HT1080 (cell line): ENCODE measurements at places on chromosomes 11 and 22.

GRCh38 chr11:76086743-76087635 is 119.3 kb downstream of the WNT11 start:
- no peak for DNase-seq

DNA sequence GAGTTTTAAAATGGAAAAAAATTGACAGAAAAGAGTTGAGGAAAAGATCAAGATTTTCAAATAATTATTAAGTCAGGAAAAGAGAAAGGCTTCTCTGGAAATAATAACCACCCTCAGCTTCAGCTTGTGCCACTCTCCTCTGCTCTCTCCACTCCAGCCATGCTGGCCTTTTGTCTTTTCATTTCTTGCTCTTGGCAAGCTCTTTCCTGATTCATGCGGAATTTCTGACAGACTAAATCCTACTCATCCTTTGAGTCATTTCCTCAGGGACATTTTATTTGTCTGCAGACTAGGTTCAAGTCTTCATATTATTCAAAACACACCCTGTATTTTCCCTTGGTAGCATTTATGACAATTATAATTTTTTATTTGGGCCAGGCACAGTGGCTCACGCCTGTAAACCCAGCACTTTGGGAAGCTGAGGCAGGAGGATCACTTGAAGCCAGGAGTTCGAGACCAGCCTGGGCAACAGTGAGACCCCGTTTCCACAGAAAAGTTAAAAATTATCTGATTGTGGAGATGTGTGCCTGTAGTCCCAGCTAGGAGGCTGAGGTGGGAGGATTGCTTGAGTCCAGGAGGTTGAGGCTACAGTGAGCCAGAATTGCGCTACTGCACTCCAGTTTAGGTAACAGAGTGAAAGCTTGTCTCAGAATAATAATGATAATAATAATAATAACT is 7.8 kb upstream of the P4HA3 start:
- DNase-seq = peak; percentile 93

GRCh38 chr11:78100676-78101472 is 21.2 kb upstream of the NDUFC2 start:
- no peak for DNase-seq

GRCh38 chr22:27603800-27604144 is 197.8 kb downstream of the MN1 start:
- no peak for DNase-seq

DNA sequence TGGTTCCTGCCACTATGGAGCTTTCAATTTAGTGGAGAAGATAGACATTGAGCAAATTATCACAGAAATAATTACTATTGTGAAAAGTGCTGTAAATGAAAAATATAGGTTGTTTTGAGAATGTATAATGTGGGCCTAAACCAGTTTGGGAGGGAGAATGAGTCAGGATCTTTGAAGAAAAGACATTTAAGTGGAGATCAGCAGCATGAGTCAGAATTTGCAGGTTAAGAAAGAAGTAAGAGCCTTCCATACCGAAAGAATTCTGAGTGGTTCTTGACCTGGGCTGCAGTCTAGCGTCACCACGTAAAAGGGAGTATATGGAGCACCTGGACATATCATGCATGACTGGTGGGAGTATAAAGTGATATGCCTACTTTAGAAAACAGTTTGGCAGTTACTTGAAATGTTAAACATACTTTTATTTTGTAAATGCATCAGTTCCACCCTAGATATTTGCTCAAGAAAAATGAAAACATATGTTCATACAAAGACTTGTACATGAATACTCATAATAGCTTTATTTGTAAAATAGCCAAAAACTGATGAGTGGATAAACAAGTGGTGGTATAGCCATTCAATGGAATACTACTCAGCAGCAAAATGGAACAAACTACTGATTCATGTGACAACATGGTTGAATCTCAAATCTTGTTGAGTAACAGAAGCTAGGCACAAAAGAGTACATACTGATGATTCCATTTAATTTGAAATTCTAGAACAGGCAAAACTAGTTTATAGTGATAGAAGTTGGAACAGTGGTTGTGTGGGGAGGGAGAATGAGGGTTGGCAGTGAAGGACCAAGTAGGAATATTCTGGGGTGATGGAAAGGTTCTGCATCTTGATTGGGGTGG is 99.2 kb downstream of the STIM1 start:
- DNase-seq = peak; percentile 72

DNA sequence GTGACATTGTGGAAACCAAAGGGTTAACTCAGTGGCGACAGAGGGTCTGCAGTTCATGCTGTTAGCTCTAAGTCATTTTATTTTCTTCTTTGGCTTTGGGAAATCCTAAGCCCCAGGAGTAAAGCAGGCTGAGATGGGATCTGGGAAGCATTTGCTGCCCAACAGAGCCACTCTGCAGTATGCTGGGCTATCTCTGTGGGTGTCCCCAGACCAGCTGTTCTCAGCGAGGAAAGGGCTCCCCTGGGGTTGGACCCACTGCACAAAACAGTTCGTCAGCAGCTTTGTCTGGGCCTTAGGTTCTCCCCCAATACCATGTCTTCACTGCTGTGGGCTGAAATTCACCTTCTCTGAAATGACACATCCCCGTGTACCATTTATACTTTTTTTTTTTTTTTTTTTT is 34.0 kb downstream of the KREMEN1 start:
- DNase-seq = no peak

GRCh38 chr11:128468111-128468510 is 119.2 kb downstream of the ETS1 start:
- DNase-seq = no peak

GRCh38 chr11:116610190-116610589 is 162.6 kb downstream of the BUD13 start:
- no peak for DNase-seq

DNA sequence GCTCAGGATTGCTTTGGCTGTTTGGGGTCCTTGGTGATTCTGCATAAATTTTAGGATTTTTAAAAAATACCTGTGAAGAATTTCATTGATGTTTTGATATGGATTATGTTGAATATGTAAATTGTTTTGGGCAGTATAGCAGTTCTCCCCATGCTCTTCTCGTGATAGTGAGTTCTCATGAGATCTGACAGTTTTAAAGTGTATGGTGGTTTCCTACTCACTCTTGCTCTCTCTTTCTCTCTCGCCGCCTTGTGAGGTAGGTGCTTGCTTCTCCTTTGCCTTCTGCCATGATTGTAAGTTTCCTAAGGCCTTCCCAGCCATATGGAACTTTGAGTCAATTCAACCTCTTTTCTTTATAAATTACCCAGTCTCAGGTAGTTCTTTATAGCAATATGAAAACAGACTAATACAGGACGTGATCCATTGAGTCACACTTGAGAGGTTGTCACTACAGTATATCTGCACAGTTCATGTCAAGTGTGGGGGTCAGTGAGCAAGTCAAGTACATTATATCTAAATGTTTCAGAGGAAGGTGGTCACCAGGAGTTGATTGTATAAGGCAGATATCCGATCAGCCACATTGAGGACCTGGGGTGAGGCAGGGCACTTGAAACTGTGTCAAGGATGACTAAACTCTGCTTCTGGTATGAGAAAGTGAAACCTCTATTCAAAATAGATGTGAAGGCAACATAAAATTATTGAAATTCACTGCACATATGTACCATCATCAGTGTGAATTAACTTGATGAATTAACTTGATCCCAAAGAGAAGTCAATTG is 70.7 kb upstream of the CCDC179 start:
- DNase-seq = no peak

DNA sequence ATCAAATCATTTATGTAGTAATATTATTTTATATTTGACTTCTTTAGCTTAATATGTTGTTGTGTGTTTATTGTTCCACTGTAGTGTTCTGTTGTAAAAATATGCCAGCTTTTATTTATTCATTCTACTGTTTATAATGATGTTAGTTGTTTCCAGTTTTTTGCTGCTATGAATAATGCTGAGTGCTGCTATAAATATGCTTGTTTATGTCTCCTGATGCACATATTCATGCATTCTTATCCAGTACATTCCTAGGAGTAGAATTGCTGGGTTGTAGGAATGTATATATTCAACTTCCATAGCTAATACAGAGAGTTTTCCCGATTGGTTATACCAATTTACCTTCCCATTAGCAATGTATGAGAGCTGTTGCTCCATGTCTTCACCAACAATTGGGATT is 33.5 kb upstream of the RAB30 start:
- DNase-seq = no peak

DNA sequence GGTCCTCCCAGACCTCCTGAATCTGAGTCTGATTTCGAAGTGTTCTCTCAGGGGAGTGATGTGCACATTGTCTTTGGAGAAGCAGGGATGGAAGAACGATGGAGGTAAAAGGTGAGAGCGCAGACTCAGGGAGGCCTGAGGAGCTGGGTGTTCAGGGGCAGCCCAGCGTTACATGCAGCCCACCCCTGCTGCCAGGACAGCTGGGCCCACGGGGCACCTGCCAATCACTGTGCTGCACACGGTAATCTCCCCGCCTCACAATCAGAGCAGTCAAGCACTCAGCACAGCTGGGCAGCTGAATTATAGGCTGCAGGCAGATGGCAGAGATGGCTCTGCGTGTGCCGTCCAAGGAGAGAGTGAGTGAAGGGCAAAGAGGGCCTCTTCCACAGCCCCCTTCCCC is 17.9 kb upstream of the HTR3A start:
- DNase-seq = no peak

- DNase-seq = no peak
These were observed 549.3 kb upstream of the CCDC90B start for GRCh38 chr11:83835423-83835822.

DNA sequence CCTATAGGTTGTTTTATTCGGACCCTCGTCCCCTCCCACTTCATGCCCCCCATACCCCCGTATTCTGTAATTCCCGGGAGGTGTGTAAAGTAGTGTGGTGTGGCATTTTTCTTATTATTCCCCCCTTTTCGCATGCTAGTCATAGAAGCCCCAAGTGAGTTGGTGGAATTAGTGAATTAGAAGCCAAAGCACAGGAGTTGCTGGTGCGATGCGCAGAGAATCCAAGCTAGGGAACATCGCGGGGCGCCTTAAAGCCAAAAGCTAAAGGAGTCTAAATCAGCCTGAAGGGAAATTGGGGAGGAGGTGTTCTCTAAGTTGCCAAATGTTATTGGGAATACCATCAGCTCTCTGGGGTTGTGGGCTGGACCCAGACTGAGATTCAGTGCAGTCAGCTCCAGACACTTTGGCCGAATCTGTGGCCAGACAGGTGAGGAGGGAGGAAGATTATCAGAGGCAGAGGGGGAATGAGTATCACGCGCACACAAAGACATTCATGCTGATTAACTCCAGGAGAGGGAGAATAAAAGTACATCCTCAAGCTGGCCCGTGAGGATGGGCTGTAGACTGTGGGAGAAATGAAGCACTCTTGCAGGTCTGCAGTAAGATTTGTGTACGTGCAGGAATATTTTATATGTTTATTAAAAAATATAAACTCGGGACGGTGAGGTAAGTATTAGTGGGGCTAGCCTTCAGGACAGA is 102.8 kb upstream of the HSD17B12 start:
- DNase-seq = no peak

GRCh38 chr11:103942646-103943045 is 93.8 kb upstream of the DDI1 start:
- DNase-seq = no peak

GRCh38 chr22:24486501-24486921 is 8.6 kb upstream of the UPB1 start:
- peak; percentile 93 for DNase-seq

DNA sequence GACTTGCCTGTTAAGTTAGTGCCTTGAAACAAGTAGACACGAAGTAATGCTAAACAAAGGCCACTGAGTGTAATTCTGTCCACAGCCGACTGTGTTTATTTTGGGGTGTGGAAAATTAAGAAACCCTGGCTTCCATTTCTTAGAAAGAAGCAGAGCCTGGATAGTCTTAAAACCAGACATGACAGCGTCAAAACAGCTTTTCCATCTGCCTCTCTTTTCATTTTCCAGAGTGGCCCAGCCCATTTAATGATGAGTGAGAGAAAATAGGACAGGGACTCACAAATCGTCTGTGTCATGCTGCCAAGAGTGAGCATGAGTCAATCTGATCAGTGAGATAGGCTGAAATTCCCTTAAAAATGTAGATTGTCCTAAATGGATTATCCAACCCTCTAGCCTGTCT is 485.9 kb downstream of the JRKL start:
- no peak for DNase-seq

DNA sequence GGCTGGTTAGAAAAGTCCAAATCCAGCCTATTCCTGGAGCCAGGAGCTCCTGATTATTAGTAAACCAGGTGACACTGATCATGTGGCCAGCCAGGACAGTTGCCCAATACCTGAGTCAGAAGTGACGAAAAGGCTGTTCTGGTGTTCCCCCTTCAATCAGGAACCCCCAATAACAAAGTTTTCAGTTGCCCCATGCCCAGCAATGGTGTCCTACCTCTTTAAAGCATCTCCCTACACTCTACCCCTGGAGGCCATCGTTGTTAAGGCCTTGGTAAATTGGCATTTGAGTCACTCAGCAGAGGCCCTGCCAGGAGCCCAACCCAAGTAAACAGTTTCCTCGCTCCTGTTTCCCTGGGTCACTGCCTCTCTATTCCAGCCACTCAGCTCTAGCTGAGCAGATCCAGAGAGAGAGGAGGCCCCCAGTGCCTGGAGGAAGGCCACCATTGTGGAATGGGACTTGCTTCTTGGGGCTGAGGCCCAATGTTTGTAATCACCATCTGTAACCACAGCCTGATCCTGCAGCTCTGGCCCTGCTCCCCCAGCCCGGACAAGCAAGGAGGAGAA is 25.0 kb downstream of the ARHGAP1 start:
- DNase-seq = peak; percentile 37

GRCh38 chr11:60821827-60822599 is 19.9 kb upstream of the CCDC86 start:
- DNase-seq = no peak

GRCh38 chr22:43202326-43202725 is 15.4 kb upstream of the TTLL12 start:
- DNase-seq = no peak

GRCh38 chr22:19620742-19621371 is 93.4 kb upstream of the SEPTIN5 start:
- no peak for DNase-seq

- DNase-seq = peak; percentile 13
These were observed 86.6 kb downstream of the RTL6 start for GRCh38 chr22:44411226-44412135.

DNA sequence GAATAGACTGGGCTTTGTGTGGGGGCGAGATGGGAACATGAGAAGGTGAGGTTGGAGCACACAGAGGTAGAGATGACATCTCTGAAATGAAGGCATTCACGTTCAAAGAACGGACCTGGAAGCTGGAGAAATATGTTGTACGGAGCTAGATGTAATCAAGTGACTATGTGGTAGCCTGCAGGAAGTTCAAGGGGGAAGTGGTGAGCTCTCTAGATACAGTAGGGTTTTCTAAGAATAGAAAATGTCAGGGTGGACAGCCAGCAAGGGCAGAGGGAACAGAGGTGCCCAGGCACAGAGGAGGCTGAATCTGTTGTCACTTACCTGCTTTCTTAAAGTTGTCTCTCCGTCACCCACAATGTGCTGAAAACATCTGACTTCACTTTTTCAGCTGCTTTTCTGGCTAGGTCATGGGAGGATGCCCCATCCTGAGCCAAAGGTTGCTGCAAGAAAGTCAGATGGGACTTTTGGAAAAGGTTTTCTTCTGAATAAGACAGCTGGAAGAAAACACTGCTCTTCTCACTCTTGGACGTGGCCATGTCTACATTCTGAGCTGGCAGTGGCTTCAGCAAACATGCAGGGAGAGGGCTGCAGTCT is 171.5 kb upstream of the B3GAT1 start:
- no peak for DNase-seq
